Osteoblast (primary cell): ENCODE measurements at places on chromosomes 16 and 17. TPM values are rescaled to one million over a fixed set of nuclear protein-coding genes. Genes with fewer than 3 reads are reported as not detected.

GRCh38 chr17:6701719-6702118, 11.4 kb downstream of the SLC13A5 start:
- H3K27me3 ChIP-seq: peaks cover 10% of the 10 kb centered on the region
- H3K27ac ChIP-seq: no peak overlapping the region
- peak; percentile 93 for DNase-seq
- H3K4me1 ChIP-seq: no peaks in the 10 kb centered on the region

- H3K27me3 ChIP-seq: no peaks in the 10 kb centered on the region
- peaks cover 57% of the 10 kb centered on the region for H3K36me3 ChIP-seq
- H3K27ac ChIP-seq: no peak overlapping the region
- DNase-seq: no peak
- H3K4me1 ChIP-seq: no peaks in the 10 kb centered on the region
Measured at GRCh38 chr16:58589326-58589905, 40.2 kb downstream of the CNOT1 start.

DNA sequence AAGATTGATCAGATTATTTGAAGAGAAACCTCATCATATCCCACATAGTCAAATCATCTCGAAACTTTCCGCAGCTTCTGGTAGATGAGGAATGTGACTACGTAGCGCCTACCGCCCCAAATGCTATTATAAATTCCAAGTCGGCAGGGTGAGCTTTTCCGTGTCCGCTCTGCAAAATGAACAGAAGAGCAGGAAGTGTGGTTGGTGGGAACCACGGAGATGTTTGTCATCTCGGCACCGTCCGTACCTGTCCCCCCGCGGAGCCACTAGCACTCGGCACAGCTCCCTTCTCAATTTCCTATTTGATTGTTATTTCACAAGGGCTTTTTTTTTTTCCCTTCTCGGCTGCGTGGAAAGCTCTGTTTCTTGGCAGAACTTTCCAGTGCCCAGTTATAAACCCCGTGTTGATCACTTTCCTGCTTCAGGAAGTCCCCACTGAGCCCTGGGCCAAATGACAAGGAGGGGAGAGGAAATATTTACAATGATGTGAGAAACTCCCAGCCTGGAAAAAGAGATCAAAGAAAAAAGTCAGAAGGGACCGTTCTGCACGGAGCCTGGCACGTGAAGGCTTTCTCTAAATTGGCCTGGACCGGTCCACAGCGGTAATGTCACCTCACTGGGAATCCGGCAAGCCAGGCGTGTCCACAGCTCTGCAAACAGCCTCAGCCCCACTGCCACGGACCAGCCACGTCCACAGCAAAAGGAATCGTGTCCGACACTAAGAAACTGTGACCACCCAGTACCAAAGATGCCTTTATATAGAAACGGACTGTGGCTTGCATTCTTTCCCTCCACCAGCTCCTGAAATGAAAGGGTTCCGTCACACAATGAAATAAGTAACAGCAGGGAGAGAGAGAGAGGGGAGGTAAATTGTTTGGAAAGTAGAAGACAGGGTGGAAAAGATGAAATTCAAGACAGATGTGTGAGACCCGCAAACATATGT, 65.0 kb downstream of the MRM3 start:
- no peaks in the 10 kb centered on the region for H3K36me3 ChIP-seq
- DNase-seq: peak; percentile 79
- peaks cover 29% of the 10 kb centered on the region for H3K4me1 ChIP-seq
- peak overlapping the region; percentile 67 for H3K4me3 ChIP-seq
- no peak overlapping the region for H3K27ac ChIP-seq

DNA sequence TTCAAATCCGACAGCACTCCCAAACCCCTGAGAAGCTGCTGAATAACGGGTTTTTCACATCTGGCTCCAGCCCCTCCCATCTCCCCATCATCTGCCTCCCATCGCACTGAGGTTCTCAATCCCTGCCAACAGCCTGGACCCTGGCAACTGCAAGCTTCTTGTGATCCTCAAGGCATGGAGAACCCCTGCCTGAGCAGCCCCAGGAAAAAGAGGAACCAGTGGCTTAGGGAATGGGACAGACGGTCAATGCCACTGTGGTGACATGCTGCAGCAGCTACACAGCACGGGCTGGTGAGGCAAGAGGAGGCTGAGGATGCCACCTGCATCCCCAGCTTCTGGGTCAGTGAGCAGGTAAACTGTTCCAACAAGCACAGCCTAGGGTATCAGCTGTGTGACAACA, 3.3 kb upstream of the MBTPS1 start:
- no peak overlapping the region for H3K27ac ChIP-seq
- H3K4me3 ChIP-seq: no peak overlapping the region
- H3K4me1 ChIP-seq: peaks cover 14% of the 10 kb centered on the region

DNA sequence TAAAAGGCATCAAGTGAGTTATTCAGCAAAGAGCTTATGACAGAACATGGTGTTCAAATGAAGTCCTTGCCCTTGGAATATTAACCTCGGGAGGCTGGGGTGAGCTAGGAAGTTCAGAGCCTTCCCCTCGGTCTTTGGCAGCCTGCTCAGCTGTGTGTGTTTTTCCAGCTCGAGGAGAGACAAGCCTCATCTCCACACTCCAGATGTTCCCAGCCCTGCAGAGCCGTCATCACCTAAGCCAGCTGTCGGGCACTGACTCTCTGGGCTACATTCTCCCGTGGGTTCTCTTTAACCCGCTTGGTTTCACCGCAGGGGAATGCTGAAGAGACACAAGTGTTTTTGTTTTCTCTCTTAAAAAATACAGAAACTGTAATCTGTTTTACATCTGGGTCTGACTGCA, 47.1 kb downstream of the IRX3 start:
- no peak for DNase-seq
- H3K27ac ChIP-seq: no peak overlapping the region
- peaks cover 12% of the 10 kb centered on the region for H3K27me3 ChIP-seq
- no peak overlapping the region for H3K4me3 ChIP-seq
- H3K4me1 ChIP-seq: no peaks in the 10 kb centered on the region

DNA sequence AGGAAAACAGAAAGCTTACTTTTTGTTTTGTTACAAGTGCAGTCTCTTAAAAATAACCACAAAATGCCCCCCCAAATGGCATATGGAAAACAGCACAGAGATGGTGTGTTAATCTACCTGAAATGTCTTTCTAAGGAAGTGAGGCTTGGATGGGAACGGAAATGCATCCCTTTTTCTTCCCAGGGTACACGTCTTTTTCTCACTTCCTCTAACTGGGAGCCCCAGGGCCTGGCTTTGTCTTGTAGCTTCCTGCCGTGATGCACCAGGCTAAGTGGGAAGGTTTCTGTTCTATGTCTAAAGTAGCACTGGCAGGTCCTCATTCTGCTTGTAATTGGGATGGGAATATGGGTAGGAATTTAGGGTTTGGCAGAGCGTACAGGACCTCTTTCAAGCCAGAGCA, 52.5 kb upstream of the CACNG3 start:
- H3K27me3 ChIP-seq: no peaks in the 10 kb centered on the region
- H3K27ac ChIP-seq: no peak overlapping the region
- no peaks in the 10 kb centered on the region for H3K36me3 ChIP-seq
- H3K4me3 ChIP-seq: no peak overlapping the region

- H3K4me1 ChIP-seq: peaks cover 5% of the 10 kb centered on the region
- H3K27me3 ChIP-seq: peaks cover 30% of the 10 kb centered on the region
- H3K36me3 ChIP-seq: no peaks in the 10 kb centered on the region
- no peak overlapping the region for H3K4me3 ChIP-seq
Measured at GRCh38 chr17:45220079-45220478, 1.6 kb upstream of the FMNL1 start.

- no peaks in the 10 kb centered on the region for H3K27me3 ChIP-seq
- DNase-seq: no peak
- H3K36me3 ChIP-seq: peaks cover 4% of the 10 kb centered on the region
- H3K27ac ChIP-seq: no peak overlapping the region
- peaks cover 11% of the 10 kb centered on the region for H3K4me1 ChIP-seq
- no peak overlapping the region for H3K4me3 ChIP-seq
Measured at GRCh38 chr16:81456523-81457325, 12.1 kb downstream of the CMIP start.

GRCh38 chr17:64742326-64742725, 80.2 kb upstream of the SMURF2 start:
- DNase-seq: no peak
- peaks cover 35% of the 10 kb centered on the region for H3K4me1 ChIP-seq
- H3K27me3 ChIP-seq: no peaks in the 10 kb centered on the region
- H3K4me3 ChIP-seq: no peak overlapping the region
- no peaks in the 10 kb centered on the region for H3K36me3 ChIP-seq

DNA sequence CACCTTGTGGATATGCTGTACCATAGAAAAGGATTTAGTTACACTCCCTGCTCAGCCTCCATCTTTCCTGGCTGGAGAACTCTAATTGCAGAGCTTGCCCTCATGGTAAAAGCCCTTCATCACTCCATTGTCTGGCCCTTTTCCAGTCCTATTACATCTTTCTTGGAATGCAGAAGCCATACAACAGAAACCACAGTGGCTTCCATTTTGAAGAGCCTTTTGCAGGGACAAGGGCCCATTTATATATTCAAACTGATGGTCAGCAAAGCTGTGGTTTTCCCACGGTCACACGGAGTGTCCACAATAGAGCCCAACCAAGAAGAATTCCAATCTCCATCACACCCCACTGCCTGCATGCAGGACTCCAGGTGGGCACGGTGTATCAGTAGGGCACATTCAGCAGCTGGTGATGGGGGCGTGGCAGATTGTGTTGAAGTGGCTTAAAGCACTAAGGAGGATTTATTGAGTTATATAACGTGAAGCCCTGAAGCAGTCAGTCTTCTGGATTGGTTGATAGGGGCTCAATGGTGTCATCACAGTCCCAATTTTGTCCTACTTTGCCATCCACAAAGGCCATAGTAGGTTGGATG, 20.3 kb downstream of the COPRS start:
- peaks cover 22% of the 10 kb centered on the region for H3K4me1 ChIP-seq
- H3K27ac ChIP-seq: no peak overlapping the region
- no peaks in the 10 kb centered on the region for H3K36me3 ChIP-seq

GRCh38 chr16:19294156-19294649, 8.7 kb downstream of the CLEC19A start:
- no peak for DNase-seq
- H3K36me3 ChIP-seq: no peaks in the 10 kb centered on the region
- H3K4me3 ChIP-seq: no peak overlapping the region

DNA sequence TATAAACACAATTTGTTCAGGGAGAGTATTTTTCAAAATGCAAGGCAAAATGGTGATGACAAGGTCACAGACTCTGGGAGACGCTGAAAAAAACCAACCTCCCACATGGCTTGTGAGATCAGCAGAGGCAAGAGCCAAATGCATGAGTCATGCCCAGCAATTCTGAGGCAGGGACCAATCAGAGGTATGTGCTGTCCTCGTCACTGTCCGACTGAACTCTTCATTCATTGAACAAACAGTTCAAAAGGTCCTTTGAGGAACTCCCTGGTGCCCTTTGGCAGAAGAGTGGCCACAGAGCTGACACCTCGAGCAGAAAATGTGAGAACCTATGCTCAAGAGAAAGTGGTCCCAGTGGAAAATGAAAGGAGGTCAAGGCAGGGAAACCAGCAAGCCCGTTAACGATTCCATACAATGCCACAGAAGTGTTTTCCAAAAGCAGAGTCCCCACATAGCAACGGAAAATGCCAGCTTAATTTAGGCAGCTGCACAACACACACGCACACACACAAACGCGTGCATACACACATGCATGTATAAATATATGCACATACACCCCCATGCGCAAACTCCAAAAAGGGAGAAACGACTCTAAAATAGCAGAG, 50.9 kb downstream of the CDH11 start:
- peaks cover 49% of the 10 kb centered on the region for H3K4me1 ChIP-seq
- H3K36me3 ChIP-seq: peaks cover 42% of the 10 kb centered on the region
- peak; percentile 82 for DNase-seq
- H3K27me3 ChIP-seq: no peaks in the 10 kb centered on the region
- peak overlapping the region; percentile 99 for H3K27ac ChIP-seq

- no peaks in the 10 kb centered on the region for H3K36me3 ChIP-seq
- no peaks in the 10 kb centered on the region for H3K27me3 ChIP-seq
- H3K4me3 ChIP-seq: no peak overlapping the region
Measured at GRCh38 chr16:26026709-26027450, 335.1 kb downstream of the HS3ST4 start.

GRCh38 chr17:61928101-61928436, 287 bp upstream of the INTS2 start:
- no peaks in the 10 kb centered on the region for H3K27me3 ChIP-seq
- peak overlapping the region; percentile 75 for H3K27ac ChIP-seq
- peaks cover 15% of the 10 kb centered on the region for H3K4me1 ChIP-seq
- no peak for DNase-seq

DNA sequence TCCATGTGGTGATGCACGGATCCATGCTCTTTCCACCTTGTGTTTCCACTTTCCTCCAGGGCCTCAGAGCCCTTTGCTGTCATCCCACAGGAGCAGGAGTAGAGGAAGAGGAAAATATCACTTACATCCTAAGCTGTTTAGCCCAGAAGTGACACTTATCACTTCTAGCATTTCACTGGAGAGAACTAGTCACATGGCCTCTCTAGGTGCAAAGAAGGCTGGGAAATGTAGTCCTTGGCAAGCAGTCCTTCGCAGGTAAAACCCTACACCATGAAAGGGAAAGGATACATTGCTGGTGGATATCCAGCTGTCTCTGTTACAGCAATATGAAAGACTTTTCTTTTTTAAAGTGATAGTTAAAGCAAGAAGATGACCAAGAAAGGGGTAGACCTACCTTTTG, 185.9 kb downstream of the RGS9 start:
- no peaks in the 10 kb centered on the region for H3K4me1 ChIP-seq
- H3K27me3 ChIP-seq: peaks cover 7% of the 10 kb centered on the region
- no peak overlapping the region for H3K4me3 ChIP-seq
- H3K36me3 ChIP-seq: no peaks in the 10 kb centered on the region

- H3K36me3 ChIP-seq: no peaks in the 10 kb centered on the region
- no peak overlapping the region for H3K27ac ChIP-seq
- H3K27me3 ChIP-seq: no peaks in the 10 kb centered on the region
- H3K4me1 ChIP-seq: peaks cover 2% of the 10 kb centered on the region
Measured at GRCh38 chr17:78623541-78623940, 46.3 kb upstream of the DNAH17 start.

- no peak for DNase-seq
- no peaks in the 10 kb centered on the region for H3K4me1 ChIP-seq
- H3K4me3 ChIP-seq: no peak overlapping the region
- H3K27ac ChIP-seq: no peak overlapping the region
Measured at GRCh38 chr16:79361132-79361751, 239.3 kb downstream of the MAF start.

- H3K36me3 ChIP-seq: peaks cover 42% of the 10 kb centered on the region
- DNase-seq: peak; percentile 89
- H3K27me3 ChIP-seq: no peaks in the 10 kb centered on the region
- H3K4me3 ChIP-seq: no peak overlapping the region
- H3K27ac ChIP-seq: peak overlapping the region; percentile 49
- H3K4me1 ChIP-seq: peaks cover 33% of the 10 kb centered on the region
Measured at GRCh38 chr17:77096570-77097214, 44.1 kb upstream of the SEC14L1 start.

- H3K27ac ChIP-seq: no peak overlapping the region
- no peak for DNase-seq
- no peaks in the 10 kb centered on the region for H3K27me3 ChIP-seq
- no peaks in the 10 kb centered on the region for H3K36me3 ChIP-seq
- H3K4me1 ChIP-seq: no peaks in the 10 kb centered on the region
Measured at GRCh38 chr16:79301051-79301450, 299.5 kb downstream of the MAF start.

Gene KCNH6
- not detected in 2 replicates for total RNA-seq

Gene KCNAB3
- under 0.01 and 0.29 TPM in 2 replicates for total RNA-seq

Gene TNS4
- total RNA-seq: under 0.01 and 0.29 TPM in 2 replicates

Gene HOXB2
- total RNA-seq: 2.1 and 3.3 TPM in 2 replicates

Gene MT1H
- total RNA-seq: not detected in 2 replicates

Gene ZNF500
- total RNA-seq: 14.5 and 16.2 TPM in 2 replicates

Gene TP53TG3C
- total RNA-seq: not detected in 2 replicates

Gene HS3ST2
- total RNA-seq: under 0.01 TPM in 2 replicates

Gene HS3ST6
- not detected in 2 replicates for total RNA-seq

Gene ADAMTS18
- total RNA-seq: not detected in 2 replicates
